ENCODE measurements at places on chromosomes 6 and 20.

DNA sequence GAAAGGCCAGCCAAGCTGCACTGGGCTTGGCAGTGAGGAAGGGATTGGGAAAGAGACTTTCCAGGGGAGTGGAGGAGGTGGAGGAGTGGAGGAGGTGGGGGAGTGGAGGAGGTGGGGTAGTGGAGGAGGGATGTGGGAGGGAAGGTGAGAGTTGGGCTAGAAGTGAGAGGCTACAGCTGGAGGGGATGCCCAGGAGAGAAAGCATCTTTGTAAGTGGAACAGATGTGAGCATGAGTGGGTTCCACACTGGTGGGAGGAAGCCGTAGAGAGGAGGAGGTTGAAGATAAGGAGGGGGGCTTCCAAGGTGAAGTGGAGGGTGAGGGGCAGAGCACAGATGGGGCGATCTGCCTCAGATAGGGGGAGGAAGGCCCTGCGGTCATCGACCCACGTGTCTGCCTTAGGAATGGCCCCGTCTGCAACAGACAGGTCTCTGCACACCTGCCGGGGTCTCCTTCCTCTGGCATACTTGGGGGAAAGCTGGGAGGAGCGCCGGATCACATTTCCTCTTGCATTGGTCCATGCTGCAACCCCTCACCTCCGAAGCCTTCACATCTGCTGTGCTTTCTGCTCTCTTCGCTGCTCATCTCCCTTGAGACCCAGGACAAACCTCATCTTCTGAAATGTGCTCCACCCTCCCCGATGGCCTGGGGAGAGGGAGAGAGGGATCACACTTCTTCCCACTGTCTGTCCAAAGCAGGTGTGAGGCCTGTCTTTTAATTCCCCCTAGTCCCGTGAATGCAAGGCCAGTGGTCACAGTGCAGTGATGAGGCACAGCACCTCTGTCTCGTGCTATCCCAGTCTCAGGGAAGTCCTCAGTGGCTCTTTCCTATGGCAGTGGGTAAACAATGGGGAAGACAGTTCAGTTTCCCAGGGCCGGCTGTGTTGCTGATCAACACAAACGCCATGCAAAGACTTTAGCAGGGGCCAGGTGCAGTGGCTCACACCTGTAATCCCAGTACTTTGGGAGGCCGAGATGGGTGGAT lies 48.6 kb upstream of the SNX9 start:
- peak overlapping the region; percentile 46 for H3K4me3 ChIP-seq
- H3K36me3 ChIP-seq, result no peaks in the 10 kb centered on the region
- H3K27ac ChIP-seq, result peak overlapping the region; percentile 73
- no peak for DNase-seq
- peaks cover 30% of the 10 kb centered on the region for H3K4me1 ChIP-seq
- H3K27me3 ChIP-seq, result no peaks in the 10 kb centered on the region

- no peaks in the 10 kb centered on the region for H3K36me3 ChIP-seq
- H3K27ac ChIP-seq, result peak overlapping the region; percentile 12
These were observed 9.2 kb upstream of the HLA-DOB start for GRCh38 chr6:32825966-32826365.

- H3K4me1 ChIP-seq, result peaks cover 20% of the 10 kb centered on the region
- no peak for DNase-seq
- no peaks in the 10 kb centered on the region for H3K27me3 ChIP-seq
These were observed 84.0 kb downstream of the CHD6 start for GRCh38 chr20:41534170-41534569.

DNA sequence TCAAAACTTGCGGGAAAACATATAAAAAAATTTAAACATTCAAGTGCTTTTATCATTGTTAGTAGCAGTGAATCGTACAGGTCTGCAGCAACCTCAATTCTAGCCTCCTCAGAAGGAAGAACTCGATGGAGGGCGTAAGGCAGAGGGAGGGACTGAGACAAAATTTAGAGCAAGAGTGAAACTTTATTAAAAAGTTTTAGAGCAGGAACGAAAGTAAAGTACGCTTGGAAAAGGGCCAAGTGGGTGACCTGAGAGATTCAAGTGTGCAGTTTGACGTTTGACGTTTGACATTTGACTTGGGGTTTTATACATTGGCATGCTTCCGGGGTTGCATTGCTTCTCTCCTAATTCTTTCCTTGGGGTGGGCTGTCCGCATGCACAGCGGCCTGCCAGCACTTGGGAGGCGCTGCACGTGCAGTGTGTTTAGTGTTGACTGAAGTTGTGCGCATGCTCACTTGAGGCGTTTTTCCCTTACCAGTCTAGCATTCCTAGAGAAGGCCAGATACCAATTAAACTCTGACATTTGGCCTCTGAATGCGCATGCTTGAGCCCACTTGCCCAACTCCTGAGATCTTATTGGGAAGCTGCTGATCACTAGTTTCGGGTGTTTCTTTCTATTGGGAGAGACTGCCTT lies 82.6 kb downstream of the TBX18 start:
- no peaks in the 10 kb centered on the region for H3K4me1 ChIP-seq
- no peak overlapping the region for H3K27ac ChIP-seq
- no peak overlapping the region for H3K4me3 ChIP-seq

- no peak overlapping the region for H3K4me3 ChIP-seq
- DNase-seq, result no peak
- no peaks in the 10 kb centered on the region for H3K4me1 ChIP-seq
- peaks cover 8% of the 10 kb centered on the region for H3K27me3 ChIP-seq
- no peak overlapping the region for H3K27ac ChIP-seq
These were observed 26.2 kb downstream of the FOXF2 start for GRCh38 chr6:1415416-1416063.

- no peaks in the 10 kb centered on the region for H3K27me3 ChIP-seq
- H3K27ac ChIP-seq, result no peak overlapping the region
- no peak overlapping the region for H3K4me3 ChIP-seq
- no peak for DNase-seq
- H3K36me3 ChIP-seq, result no peaks in the 10 kb centered on the region
- H3K4me1 ChIP-seq, result no peaks in the 10 kb centered on the region
These were observed 417.5 kb downstream of the EYS start for GRCh38 chr6:65289491-65289890.

DNA sequence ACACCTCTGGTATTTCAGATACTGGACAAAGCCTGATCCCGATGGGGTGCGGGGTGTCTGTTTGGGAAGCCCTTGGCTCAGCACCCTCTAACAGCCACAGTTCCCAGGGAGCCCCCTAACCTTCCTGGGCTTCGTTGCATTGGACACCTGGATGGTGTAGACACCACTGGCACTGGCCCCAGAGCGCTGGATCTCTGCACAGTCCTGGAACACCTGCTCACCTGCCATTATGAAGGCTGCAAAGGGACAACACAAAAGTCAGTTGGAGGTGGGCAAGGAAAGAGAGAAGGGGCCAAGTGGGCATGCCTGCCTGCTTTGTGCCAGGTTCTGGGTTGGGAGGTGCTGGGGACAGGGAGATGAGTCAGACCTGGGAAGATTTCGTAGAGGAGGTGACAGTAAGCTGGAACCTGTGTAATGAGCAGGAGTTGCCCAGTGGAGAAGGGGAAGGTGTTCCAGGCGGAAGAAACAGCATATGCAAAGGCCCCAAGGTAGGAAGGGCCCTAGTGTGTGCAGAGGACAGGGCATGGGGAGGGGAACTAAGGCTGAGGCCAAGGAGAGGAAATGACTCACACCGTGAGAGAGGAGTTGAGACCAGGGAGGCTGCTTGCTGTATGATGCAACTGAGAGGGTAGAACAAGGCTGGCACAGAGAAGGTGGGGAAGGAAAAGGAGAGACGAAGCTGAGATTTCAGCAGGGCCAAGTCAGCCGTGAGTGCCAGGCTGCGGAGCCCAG lies 34.9 kb downstream of the ANGPT4 start:
- peaks cover 6% of the 10 kb centered on the region for H3K4me1 ChIP-seq
- H3K27ac ChIP-seq, result no peak overlapping the region
- DNase-seq, result no peak
- H3K36me3 ChIP-seq, result no peaks in the 10 kb centered on the region
- peaks cover 16% of the 10 kb centered on the region for H3K27me3 ChIP-seq

DNA sequence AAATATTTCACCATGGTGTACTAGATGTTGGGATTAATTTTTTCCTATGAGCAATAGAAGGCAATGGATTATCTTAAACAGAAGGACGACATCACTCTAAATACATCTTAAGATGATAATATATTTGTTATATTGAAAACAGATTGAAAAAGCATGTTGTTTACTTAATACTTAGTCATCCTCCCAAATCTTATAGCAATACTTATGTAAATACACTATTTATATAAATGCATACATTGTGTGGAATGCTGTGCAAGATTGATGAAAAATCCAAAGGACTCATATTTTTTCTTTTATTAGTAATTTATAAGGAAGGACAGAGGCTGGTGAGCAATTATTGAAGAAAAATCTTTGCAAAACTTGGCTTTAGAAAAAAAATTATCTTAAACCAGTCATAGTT lies 593.5 kb downstream of the MMUT start:
- DNase-seq, result no peak
- H3K4me1 ChIP-seq, result no peaks in the 10 kb centered on the region

DNA sequence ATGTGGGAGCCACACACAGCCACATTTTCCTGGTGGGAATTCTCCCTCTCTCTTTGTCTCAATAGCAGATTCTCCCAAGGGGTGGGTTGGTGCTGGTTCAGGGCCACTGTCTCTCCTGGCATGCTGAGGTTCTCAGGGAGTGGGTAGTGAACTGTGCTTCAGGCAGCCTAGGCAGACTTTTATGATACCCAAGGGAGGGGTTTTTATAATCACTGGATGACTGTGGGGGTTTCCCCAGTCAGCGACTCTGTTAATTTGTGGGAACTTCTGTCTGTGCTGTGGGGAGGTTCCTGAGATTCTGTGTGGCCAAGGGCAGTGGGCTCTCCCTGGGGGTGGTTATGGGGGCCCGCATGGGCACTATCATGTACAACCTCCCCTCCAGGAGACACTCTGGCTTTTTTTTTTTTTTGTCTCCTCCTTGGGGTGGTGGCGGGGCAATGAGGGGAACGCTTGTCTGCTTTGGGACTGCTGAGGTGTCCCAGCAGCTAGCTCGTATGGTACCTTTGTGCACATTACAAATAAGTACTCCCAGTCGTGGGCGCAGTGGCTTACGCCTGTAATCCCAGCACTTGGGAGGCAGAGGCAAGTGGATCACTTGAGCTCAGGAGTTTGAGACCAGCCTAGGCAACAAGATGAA lies 10.0 kb downstream of the PTK7 start:
- no peaks in the 10 kb centered on the region for H3K4me1 ChIP-seq
- no peak for DNase-seq
- H3K27me3 ChIP-seq, result no peaks in the 10 kb centered on the region

DNA sequence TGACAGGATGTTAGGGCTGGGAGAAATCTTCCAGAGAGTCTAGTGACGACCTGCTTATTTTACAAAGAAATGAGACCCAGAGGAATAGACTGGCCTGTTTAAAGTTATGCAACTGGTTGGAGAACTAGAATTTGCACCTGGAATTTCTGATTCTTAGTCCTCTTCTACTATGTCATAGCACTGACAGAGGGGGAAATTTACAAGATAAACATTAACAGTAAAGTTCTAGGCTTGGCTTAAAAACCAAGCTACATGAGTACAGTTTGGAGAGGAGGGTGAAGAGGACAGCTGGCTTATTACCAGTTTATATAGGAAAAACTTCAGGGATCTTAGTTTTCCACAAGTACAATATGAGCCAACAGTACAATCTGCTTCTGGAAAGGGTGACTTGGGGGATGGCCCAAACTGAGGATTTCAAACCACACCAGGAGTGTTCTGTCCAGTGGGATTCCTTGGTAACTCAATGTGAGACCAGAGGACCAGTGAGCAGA lies 269.6 kb downstream of the CD109 start:
- H3K27me3 ChIP-seq, result peaks cover 2% of the 10 kb centered on the region
- H3K36me3 ChIP-seq, result no peaks in the 10 kb centered on the region
- H3K4me3 ChIP-seq, result no peak overlapping the region
- H3K27ac ChIP-seq, result no peak overlapping the region
- no peaks in the 10 kb centered on the region for H3K4me1 ChIP-seq

DNA sequence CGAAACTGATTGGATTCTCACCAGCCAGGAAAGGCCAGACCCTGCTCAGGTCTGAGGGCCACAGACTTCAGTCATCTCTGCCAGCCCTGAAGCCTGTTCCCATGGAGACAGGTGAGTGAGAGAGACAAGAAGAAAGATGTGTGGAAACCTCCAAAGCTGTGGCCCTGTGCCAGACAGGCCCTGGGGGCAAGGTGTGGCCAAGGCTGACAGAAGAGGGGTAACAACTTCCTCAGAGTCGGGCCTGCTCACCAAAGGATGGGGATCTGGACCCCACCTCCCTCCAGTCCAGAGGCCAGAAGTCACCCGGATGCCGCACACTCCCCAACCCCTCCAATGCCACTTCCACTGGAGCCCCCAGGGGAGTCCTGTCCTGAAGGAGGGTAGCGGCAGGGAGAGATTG lies 73.6 kb downstream of the MDGA1 start:
- no peaks in the 10 kb centered on the region for H3K36me3 ChIP-seq
- H3K27ac ChIP-seq, result no peak overlapping the region
- no peak for DNase-seq
- H3K4me3 ChIP-seq, result peak overlapping the region; percentile 26
- H3K27me3 ChIP-seq, result peaks cover 17% of the 10 kb centered on the region

GRCh38 chr6:117138920-117139319 lies 126.4 kb upstream of the VGLL2 start:
- H3K27me3 ChIP-seq, result no peaks in the 10 kb centered on the region
- no peak overlapping the region for H3K27ac ChIP-seq
- no peaks in the 10 kb centered on the region for H3K36me3 ChIP-seq
- no peak overlapping the region for H3K4me3 ChIP-seq

- H3K27me3 ChIP-seq, result no peaks in the 10 kb centered on the region
- no peak overlapping the region for H3K4me3 ChIP-seq
- DNase-seq, result no peak
- peaks cover 30% of the 10 kb centered on the region for H3K36me3 ChIP-seq
These were observed 149.4 kb downstream of the PREX1 start for GRCh38 chr20:48678421-48678820.

- DNase-seq, result no peak
- H3K4me1 ChIP-seq, result no peaks in the 10 kb centered on the region
- no peaks in the 10 kb centered on the region for H3K36me3 ChIP-seq
- no peak overlapping the region for H3K4me3 ChIP-seq
- H3K27ac ChIP-seq, result no peak overlapping the region
These were observed 51.6 kb upstream of the RIN2 start for GRCh38 chr20:19706463-19706862.

- H3K4me1 ChIP-seq, result peaks cover 61% of the 10 kb centered on the region
- H3K27me3 ChIP-seq, result no peaks in the 10 kb centered on the region
- peak overlapping the region; percentile 31 for H3K27ac ChIP-seq
- H3K36me3 ChIP-seq, result peaks cover 57% of the 10 kb centered on the region
- DNase-seq, result no peak
- no peak overlapping the region for H3K4me3 ChIP-seq
These were observed 71.9 kb downstream of the GJA10 start for GRCh38 chr6:89966228-89966544.

GRCh38 chr20:57180954-57181353 lies 85.5 kb downstream of the BMP7 start:
- no peaks in the 10 kb centered on the region for H3K36me3 ChIP-seq
- H3K27me3 ChIP-seq, result peaks cover 28% of the 10 kb centered on the region
- peaks cover 7% of the 10 kb centered on the region for H3K4me1 ChIP-seq
- no peak overlapping the region for H3K27ac ChIP-seq
- H3K4me3 ChIP-seq, result no peak overlapping the region
- DNase-seq, result no peak

GRCh38 chr6:162798546-162799266 lies 70.9 kb downstream of the PACRG start:
- H3K27me3 ChIP-seq, result peaks cover 7% of the 10 kb centered on the region
- peak overlapping the region; percentile 62 for H3K4me3 ChIP-seq
- peaks cover 3% of the 10 kb centered on the region for H3K4me1 ChIP-seq
- no peaks in the 10 kb centered on the region for H3K36me3 ChIP-seq
- no peak for DNase-seq

GRCh38 chr20:31440012-31440659 lies at the start of gene DEFB123:
Gene DEFB123 (plus strand): TSS chr20:31440632. CDS start chr20:31440699, 67 bp downstream.
- no peaks in the 10 kb centered on the region for H3K4me1 ChIP-seq
- no peak within 1 kb of the TSS for H3K4me3 ChIP-seq
- no peaks in the 10 kb centered on the region for H3K36me3 ChIP-seq
- peaks cover 13% of the 10 kb centered on the region for H3K27me3 ChIP-seq
- DNase-seq, result no peak
